ENCODE measurements at places on chromosomes 11 and 22.
A peak's percentile ranks its signal among the peaks of the same experiment; 100 is the strongest.

- peak; percentile 88 for DNase-seq
These were observed 184.9 kb downstream of the SBF2 start for GRCh38 chr11:10108915-10109680.

DNA sequence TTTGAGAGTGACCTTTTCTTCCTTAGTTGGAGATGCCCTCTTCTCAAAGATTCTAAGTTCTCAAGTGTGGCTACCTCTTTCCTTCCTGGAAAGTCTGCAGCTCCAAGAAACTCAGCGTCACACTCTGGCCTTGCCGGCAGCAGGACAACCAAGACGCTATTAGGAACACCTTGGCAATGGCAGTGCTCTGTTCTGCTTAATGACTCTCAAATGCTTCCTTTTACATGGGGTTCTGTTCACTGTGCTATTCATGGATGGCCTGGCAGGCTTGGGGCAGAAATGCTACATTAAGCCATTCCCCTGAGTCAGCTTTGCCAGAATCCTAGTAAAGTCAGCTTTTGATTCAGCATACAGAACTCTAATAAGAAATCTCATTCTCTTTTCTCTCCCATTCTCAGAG lies 25.9 kb downstream of the LARGE2 start:
- no peak for DNase-seq

DNA sequence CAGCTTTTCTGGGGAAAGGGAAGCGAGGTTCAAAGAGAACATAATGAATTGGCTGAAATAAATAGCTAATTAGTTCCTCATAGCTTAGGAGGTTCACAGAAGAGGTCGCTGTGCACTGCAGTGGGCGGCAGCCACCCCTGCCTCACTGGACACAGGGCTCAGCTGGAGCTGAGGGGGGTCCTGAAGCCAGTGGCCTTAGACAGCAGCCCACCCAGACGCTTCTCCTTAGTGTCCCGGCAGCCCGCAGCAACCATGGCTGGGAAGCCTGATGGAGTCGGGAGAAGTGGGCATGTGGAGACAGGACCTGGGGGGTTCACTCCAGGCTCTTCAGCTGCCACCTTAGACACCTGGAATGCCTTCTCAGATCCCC lies 75.4 kb downstream of the TRIM29 start:
- no peak for DNase-seq

GRCh38 chr11:62593434-62594044 lies 2.2 kb upstream of the TUT1 start:
- no peak for DNase-seq

- no peak for DNase-seq
These were observed 174.2 kb upstream of the PDGFD start for GRCh38 chr11:104338186-104338585.

DNA sequence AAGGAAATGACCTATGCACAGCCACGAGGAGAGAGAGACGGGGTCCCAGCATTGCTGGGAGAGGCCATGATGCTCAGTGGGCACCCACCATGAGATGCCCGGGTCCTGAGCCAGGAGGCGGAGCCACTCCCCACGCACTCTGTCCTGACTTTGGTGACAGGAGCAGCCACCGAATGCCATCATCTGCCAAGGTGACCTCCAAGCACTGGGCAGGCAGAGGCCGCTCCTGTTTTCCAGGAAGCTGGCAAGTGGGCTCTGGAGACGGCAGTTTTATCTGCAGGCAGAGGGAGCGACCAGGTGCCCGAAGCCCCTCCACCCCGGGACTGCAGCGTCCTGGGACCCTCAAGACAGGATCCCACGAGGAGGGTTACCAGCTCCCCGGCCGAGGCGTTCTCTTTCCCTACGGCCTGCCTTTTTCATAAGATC lies 453.9 kb downstream of the BRD1 start:
- no peak for DNase-seq

DNA sequence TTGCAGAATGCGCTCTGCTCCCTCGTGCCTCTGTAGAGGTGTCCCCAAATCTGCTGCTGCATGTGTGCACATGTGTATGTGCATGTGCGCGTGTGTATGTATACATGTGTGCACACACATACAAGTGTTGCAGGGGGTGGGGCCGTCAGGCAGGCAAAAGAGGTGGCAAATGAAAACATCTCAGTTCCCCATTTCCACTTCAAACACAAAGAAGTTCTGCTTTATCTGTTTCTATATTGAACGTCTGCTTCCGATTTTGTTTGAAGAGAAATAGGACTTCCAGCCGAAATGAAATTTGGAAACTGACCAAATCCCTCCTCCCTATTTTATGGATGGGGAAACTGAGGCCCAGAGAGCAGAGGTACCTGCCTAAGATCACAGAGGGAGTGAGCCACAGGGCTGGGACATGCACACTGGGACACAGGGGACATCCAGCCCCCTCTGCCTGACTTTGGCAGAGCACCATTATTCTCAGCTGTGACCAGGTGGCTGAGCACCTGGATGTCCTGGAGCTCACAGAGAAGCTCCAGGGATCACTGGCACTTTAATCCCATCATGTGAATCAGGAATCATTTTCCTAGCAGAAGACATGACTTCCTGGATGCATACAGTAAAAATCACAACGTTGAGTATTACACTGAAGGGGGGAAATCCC lies 41.2 kb upstream of the ALX4 start:
- DNase-seq: no peak

DNA sequence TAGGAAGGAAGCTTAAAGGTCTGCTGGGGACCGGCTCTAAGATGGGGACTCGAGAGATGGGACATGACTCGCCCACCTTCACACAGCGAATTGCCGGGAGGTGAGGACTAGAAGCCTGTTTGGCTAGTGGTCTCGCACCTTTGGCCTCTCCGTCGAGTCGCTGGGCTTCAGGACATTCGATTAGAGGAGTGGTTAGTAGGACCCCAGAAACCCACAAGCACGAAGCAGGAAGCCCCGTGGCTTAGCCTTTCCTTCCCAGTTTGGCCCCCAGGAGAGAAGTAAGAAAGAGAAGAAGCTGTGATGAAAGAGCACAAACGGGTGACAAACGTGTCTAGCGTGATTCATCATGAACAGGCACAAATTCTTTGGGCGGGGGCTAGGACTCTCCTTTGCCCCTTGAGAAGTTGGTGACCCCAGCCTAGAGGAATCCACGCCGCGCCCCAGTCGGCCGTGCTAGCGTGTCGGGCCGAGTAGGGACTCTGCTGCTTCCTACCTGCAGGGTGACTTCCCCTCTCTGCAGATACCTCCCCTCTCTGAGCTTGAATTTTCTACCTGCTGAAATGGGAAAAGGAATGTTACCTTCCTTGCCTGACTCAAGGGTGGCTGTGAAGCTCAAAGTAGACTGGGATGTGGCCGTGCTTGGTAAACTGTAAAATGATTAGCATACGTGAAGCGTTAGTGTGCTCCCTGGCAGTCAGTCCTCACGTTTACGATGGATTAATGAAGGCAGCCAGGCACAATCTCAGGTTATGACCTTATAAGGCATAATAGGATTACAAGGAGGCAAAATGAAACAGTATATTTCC lies 1.1 kb upstream of the ADM start:
- DNase-seq: no peak

All from muscle of arm (tissue), 14 donors.